ENCODE measurements at places on chromosomes 7 and 10. TPM values are rescaled to one million over a fixed set of nuclear protein-coding genes. Genes with fewer than 3 reads are reported as not detected.
A peak's percentile ranks its signal among the peaks of the same experiment; 100 is the strongest.

Gene SLC13A1
- not detected for total RNA-seq

Gene ZNF853
- total RNA-seq, result 11.9 TPM

Gene RNF148
- 1.1 TPM for total RNA-seq

DNA sequence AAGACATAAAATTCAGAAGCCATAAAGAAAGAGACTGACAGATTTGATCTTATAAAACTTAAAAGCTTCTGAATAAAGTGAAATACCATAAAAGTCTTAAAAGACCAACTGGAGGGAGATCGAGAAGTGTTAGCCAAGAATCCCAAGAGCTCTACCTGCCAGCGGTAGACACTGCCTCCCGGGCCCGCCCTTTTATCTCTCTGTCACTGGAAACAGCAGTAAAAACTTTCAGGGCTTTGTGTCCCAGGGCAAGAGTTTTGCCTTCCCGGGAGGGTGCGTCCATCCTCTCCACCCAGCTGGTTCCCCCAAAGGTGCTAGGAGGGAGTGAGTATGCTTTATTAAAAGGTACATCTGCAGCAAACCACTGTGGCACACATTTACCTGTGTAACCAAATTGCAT lies 5.8 kb downstream of the PLA2G12B start:
- DNase-seq, result no peak

GRCh38 chr7:137606061-137606674 lies 240.6 kb downstream of the DGKI start:
- no peak for DNase-seq

GRCh38 chr7:27108390-27109127 lies 6.1 kb upstream of the HOXA2 start:
- peak; percentile 86 for DNase-seq

Gene STK17A
- 32.2 TPM for total RNA-seq

Gene ABI1
- 50.1 TPM for total RNA-seq

Gene PPP1R17
- total RNA-seq, result not detected

DNA sequence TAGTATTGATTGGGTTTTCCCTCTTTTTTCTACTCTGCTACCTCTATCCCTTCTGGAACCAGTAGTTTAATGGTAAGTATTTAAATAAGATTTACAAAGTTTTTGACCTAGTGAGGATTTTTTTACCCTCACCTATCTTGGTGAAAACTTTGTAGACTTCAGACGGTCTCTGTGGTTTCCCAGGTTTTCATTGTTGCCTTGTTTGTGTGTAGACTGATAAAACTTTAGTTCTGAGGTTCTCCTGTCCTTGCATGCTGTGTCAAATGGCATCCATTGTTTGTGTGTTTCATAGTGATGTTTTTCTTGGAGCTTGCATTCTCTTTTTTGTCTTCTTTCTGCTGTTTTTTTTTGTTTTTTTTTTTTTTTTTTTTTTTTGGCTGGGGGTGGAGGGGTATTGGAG lies 22.6 kb downstream of the ZNRF2 start:
- DNase-seq, result no peak

DNA sequence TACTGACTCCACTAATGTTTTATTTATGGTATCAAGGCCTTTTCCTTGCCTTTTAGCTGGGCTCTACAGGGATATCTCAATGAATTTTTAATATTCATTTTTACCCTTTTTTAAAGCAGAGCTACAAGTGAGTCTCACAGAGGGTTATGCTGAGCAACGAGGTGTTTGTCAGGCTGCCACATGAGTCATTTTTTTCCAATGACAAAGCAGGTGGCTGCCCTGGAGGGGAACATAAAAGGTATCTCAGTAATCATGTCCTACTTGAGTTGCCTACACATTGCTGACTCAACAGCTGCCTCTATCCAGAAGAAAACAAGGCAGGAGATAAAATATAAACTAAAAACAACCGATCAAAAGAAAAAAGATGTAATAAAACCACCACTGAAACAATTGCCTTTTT lies 1004.9 kb upstream of the POT1 start:
- DNase-seq, result no peak

GRCh38 chr7:151687523-151688235 lies 168.0 kb upstream of the RHEB start:
- peak; percentile 89 for DNase-seq

DNA sequence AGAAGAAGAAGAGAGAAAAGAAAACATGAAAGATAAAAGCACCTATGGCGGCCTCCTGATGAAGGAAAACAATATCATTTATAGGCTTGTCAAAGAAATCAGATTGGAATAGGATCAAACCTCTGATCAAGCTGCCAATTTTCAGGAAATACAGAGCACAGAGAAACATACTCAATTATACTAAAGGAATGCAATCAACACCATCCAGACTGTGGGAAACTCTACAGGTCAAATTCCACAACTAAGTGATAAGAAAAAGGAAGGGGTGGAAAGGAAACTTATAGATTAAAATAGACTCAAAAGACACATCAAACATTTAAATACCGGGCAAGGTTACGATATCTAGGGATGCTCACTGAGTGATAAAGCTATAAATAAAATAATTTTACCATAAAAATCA lies 39.3 kb downstream of the AOAH start:
- no peak for DNase-seq

DNA sequence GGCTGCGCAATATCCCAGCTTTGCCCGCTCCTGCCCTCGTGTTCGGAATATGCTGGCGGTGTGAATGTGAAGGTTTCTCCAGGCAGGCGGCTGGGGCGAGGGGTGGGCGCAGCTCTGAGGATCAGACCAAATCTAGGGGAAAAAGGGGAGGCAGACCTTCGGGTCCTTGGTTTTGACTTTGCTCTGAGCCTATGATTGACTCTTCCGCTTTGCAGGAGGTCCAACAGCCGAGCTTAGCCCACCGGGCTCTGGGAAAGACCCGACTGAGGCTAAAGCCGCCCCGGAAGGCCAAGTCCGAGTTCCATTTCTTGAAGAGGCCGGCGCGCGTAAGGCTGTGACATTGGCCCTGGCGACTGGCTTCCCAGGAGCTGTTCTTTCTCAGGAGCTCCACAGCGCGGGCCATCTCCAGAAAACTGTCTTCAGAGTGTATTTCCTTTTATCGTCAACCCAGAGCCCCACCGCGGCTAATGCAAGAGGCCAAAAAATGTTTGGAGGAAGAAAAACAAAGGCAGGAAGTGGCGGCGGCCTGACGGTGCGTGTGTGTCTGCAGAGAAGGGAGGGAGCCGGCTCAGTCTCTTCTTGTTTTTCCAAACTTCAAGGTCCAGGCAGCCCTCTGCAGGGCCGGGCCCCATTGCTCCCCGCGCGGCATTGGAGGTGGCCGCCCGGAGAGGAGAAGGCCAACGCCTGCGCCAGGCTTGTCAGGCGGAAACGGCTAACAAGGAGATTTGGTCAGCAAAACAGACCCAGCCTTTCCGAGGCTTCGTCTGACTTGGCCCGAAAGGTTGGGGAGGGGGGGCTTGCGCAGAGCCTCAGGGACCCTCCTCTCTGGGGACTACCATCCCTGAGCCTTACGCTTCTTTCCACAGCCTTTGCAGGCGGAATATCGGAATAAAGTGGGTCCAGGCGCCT lies 3.6 kb upstream of the HOXA11 start:
- DNase-seq, result peak; percentile 85

DNA sequence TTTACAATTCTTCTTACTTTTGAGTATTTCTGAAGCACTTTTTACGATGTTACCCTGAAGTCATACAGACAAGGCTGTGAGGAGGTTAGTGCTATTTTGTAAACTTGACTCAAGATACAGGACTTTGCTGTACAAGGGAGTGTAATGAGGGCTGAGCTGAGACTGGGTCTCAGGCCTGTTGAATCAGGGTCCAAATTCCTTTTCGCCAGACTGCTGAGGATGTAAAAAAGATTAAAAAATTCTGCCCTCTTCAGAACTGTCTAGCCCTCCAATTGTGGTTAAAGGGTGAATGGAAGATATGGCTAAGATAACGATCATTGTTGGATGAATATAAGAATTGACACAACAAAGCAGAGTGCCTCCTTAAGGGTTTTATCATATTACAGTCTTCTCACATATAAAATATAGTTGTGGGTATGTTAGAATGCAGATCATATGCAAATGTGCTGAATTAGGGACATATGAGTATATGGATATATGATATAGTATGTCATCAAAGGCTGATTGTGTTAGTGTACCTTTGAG lies 165.4 kb downstream of the SUGCT start:
- no peak for DNase-seq

All from posterior vena cava (tissue), 2 donors.